Daoy (cell line): ENCODE measurements at places on chromosomes 11 and 22.

DNA sequence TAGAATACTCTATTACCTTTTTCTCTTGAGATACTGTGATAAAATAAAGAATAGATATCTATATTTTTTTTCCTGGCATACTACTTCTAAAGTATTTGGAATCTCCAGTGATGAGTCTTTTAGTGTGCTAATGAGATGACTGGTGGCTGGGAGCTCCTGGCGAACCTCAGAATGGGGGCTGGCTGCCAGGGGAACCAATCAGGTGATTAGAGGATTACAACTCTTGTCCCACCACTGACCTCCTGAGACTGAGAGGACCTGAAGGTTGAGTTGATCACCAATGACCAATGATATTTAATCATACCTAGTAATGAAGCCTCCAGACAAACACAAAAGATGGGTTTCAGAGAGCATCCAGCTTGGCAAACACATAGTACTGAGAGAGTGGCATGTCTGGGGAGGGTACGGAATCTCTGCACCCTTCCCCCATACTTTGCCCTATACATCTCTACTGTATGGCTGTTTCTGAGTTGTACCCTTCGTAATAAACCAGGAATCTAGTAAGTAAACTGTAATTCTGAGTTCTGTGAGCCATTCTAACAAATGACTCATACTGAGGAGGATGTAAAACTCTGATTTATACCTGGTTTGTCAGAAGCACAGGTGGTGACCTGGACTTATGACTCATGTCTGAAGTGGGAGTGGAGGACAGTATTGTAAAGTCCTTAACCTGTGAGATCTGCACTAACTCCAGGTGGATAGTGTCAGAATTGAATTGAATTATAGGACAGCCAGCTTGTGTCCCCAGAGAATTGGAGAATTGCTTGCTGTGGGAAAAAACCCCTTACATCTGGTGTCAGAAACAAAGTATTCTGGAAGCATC lies 325.3 kb upstream of the LRRC4C start:
- DNase-seq, result no peak

DNA sequence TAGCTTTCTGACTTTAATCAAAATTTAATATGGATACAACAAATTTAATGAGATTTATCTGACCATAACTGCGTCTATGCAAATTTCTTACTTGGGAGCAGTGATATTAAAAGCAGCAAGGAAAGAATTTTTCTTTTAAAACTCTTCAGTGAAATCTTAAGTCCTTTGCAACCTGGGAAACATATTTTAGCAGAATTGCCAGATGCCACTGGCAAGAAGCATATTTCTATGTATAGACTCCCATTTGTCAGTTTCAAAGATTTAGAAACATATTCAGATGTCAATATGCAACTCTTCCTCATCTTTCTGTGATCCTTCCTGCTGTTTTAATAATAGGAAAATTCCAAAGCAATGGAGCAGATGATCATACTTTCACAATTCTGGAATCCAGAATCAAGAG lies 911.3 kb downstream of the LUZP2 start:
- no peak for DNase-seq

DNA sequence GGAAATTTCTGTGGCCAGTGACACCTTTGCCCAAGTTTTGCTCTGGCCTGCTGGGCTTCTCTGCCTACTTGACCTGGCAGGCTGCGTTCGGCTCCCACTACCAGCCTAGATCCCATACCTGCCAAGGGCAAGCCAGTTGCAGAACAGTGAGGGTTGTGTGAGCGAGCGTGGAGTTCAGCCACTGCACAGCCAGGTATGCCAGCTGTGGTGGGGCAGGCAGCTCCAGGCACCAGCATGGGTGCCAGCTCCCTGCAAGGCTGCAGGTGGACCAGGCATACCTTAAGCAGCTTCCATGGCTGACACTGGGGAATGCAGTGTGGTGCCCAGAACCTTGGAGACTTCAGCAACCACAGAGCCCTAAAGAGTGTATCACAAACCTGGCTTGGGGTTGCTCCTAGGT lies 133.5 kb downstream of the LDLRAD3 start:
- no peak for DNase-seq

DNA sequence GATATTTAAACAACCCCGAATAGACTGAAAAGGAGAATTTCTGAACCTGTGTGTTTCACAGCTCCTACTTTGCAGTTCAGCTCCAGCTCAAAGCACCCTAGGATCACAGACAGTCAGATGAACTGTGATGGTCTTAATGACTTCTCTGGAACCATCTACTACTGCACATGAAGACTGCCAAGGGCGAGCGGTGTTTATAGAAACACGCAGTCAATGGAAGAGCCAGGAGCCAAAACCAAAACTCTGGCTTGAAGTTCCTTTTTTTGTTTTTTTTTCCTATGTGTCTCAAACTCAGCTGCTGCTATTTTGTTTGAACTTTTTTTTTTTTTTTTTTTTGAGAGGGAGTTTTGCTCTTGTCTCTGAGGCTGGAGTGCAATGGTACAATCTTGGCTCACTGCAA lies 382.6 kb upstream of the SYN3 start:
- DNase-seq, result no peak
